ENCODE measurements at places on chromosomes 5 and 9. TPM values are rescaled to one million over a fixed set of nuclear protein-coding genes. Genes with fewer than 3 reads are reported as not detected.

Gene SLC6A7
- 0.35 TPM for total RNA-seq

Gene PCDHA9
- 0.22 TPM for total RNA-seq

Gene DOLPP1
- total RNA-seq, result 37.1 TPM

Gene PCDHGA2
- total RNA-seq, result not detected

Gene PCDHB4
- 0.07 TPM for total RNA-seq

Gene GADD45G
- 2.1 TPM for total RNA-seq

Gene CDH18
- total RNA-seq, result 0.15 TPM

GRCh38 chr5:98638701-98639100 lies 134.8 kb upstream of the RGMB start:
- H3K4me1 ChIP-seq, result no peaks in the 10 kb centered on the region
- no peak overlapping the region for H3K4me3 ChIP-seq
- DNase-seq, result peak; percentile 18
- no peaks in the 10 kb centered on the region for H3K27me3 ChIP-seq

DNA sequence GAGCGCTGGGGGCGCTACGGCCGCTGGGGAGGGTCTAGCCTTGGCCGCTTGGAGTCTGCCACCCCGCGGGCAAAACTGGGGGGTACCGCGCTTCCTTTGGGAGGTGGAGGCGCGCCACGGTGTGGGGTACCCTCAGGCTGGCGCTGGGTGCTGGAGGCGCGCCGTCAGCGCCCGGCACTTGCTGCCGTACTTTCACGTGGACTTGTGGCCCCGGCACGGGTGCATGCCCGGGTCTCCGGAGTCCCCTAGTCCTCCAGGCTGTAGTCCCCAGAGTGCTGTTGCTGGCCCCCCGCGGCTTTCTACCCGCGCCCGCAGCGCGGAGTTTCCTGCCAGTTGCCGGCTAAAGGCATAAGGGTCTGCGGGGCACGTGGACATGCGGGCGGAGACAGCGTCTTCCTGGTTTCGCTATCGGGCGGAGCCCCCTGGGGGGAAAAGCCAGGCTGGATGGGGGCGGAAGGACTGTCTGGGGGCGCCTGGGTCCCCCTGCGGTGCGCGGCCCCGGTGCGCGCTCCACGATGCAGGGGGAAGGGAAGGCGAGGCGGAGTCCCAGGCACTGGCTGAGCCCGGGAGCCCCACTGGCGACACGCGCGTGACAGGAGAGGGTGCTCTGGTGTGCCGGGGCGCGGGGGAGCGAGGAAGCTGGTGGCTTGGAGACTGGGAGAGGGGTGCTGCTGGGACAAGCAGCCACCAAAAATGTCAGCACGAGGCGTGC lies 666 bp downstream of the PPARGC1B start:
- H3K4me3 ChIP-seq, result peak overlapping the region; percentile 82
- no peaks in the 10 kb centered on the region for H3K36me3 ChIP-seq
- peak overlapping the region; percentile 45 for H3K27ac ChIP-seq

DNA sequence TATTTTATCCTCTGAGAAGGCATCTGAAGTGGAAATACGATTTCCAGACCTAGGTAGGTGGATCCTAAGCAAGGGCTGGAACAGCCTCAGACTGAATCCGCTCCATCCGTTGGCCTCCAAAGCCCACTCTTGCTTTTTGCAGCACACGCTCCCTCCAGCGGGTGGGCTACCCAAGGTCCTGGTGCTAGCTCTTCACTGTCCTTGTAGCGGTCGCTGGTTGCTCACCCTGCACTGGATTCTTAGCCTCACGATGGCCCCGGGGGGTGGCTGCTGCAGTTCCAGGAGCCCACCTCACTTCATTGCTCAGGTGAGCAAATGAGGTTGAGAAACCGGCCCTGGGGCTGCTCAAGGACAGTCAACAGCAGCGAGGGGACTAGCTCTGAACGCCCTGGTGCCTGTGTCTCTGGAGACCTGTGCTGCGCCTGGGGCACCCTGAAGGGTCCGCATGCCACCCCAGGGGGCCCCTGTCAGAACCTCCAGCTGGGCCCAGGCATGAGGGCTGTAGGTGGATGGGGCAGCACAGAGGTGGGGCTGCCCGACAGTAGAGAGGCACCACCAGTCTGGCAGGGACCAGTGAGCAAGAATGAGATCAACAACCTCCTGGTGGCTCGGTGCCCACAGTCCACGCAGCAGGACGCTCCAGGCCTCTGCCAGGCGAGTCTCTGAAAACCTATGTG lies 4.3 kb downstream of the MGAT4B start:
- no peaks in the 10 kb centered on the region for H3K27me3 ChIP-seq
- no peak overlapping the region for H3K4me3 ChIP-seq
- peaks cover 31% of the 10 kb centered on the region for H3K4me1 ChIP-seq

DNA sequence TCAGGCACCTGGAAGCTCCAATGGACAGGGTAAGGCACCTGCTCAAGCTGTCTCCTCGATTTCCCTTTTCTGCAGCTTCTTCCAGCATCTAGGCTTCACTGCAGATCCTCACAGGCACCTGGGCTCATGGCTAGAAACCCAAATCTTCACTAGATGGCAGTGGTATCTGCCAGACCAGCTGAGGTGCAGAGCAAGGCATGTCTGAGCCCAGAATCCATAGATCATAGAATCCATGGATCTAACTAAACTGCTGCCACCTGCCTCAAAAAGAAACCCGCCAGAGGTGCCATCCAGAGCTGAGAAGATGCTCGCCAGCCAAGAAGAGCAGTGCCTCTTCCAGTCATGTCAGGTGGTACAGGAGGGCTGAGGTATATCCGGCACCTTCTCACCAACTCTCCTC lies 6.9 kb downstream of the SHC3 start:
- no peak overlapping the region for H3K4me3 ChIP-seq
- no peaks in the 10 kb centered on the region for H3K27me3 ChIP-seq
- H3K27ac ChIP-seq, result no peak overlapping the region
- no peaks in the 10 kb centered on the region for H3K36me3 ChIP-seq
- H3K4me1 ChIP-seq, result no peaks in the 10 kb centered on the region

- no peak overlapping the region for H3K27ac ChIP-seq
- H3K4me1 ChIP-seq, result peaks cover 9% of the 10 kb centered on the region
- peak; percentile 61 for DNase-seq
- H3K36me3 ChIP-seq, result no peaks in the 10 kb centered on the region
- H3K27me3 ChIP-seq, result no peaks in the 10 kb centered on the region
- H3K4me3 ChIP-seq, result no peak overlapping the region
These were observed 39.1 kb upstream of the GZMA start for GRCh38 chr5:55063220-55063863.

GRCh38 chr5:133786420-133786819 lies 174.1 kb upstream of the FSTL4 start:
- H3K4me1 ChIP-seq, result no peaks in the 10 kb centered on the region
- no peak overlapping the region for H3K27ac ChIP-seq
- no peaks in the 10 kb centered on the region for H3K27me3 ChIP-seq
- H3K36me3 ChIP-seq, result no peaks in the 10 kb centered on the region
- no peak for DNase-seq

- H3K27ac ChIP-seq, result no peak overlapping the region
- no peaks in the 10 kb centered on the region for H3K36me3 ChIP-seq
- peaks cover 37% of the 10 kb centered on the region for H3K4me1 ChIP-seq
- DNase-seq, result no peak
- H3K27me3 ChIP-seq, result no peaks in the 10 kb centered on the region
These were observed 251.5 kb upstream of the TNC start for GRCh38 chr9:115369322-115369957.

GRCh38 chr5:540906-541538 lies 16.8 kb upstream of the SLC9A3 start:
- H3K36me3 ChIP-seq, result no peaks in the 10 kb centered on the region
- peaks cover 19% of the 10 kb centered on the region for H3K27me3 ChIP-seq
- no peaks in the 10 kb centered on the region for H3K4me1 ChIP-seq

DNA sequence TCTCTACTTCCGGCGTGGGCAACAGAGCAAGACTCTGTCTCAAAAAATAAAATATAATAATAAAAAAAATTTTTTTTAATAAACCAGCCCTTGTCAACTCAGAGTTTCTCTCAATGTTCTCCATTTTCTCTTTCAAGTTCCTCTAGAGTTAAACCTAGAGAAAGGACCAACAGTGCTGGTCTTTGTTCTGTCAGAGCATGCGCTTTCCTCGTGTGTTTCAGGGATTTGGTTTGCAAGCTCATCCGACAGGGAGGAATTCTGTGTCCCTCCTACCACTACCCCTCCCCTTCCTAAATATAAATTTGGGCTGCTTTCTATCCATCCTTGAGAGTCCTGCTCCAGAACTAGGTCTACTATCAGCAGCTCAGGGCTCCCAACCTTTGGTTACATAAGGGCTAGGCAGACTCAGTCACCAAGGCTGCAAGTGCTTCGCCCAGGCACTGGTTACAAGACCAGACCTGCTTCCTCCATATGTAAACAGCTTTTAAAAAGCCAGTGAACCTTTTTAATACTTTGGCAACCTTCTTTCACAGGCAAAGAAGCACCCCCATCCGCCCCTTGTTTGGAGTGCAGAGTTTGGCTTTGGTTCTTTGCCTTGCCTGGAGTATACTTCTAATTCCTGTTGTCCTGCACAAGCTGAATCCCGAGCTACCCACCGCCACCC lies 13.5 kb downstream of the SETX start:
- no peak overlapping the region for H3K4me3 ChIP-seq
- H3K27me3 ChIP-seq, result no peaks in the 10 kb centered on the region
- H3K27ac ChIP-seq, result no peak overlapping the region
- H3K36me3 ChIP-seq, result peaks cover 26% of the 10 kb centered on the region
- H3K4me1 ChIP-seq, result no peaks in the 10 kb centered on the region

GRCh38 chr5:10507575-10508096 lies 56.2 kb upstream of the ANKRD33B start:
- DNase-seq, result peak; percentile 78
- no peaks in the 10 kb centered on the region for H3K27me3 ChIP-seq
- no peaks in the 10 kb centered on the region for H3K36me3 ChIP-seq
- peaks cover 7% of the 10 kb centered on the region for H3K4me1 ChIP-seq
- H3K4me3 ChIP-seq, result no peak overlapping the region

DNA sequence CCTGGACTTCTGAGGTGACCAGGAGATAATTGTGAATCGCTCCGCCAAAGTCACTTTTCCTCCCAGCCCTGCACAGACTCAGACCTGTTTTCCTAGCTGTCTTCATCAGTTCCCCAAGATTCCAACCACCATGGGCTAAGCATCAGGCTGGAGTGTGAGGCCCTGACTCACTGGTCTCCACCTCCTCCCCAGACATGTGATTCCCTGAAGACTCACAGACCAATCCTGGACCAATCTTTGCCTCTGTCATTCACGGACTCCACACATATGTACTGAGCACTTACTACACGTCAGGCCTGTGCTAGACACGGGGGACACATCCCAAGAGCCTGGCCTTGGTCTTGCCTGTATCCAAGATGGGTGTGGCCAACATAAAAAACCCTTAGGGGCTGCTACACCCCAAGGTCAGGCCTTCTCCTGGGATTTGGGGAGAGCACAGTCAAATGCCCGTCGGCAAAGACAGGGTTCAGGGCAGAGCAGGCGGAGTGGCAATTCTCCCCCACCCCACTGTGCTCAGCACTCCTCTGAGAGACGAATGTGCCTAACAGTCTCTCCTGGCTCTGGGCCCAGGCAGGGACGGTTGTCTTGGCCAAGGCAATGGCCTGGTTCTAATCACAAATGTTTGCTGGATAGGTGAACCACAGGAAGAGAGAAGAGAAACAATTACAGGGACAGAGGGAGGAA lies 11.9 kb downstream of the EEIG1 start:
- H3K4me3 ChIP-seq, result no peak overlapping the region
- H3K4me1 ChIP-seq, result peaks cover 55% of the 10 kb centered on the region
- peak; percentile 36 for DNase-seq
- H3K36me3 ChIP-seq, result no peaks in the 10 kb centered on the region

- DNase-seq, result peak; percentile 12
- H3K36me3 ChIP-seq, result peaks cover 13% of the 10 kb centered on the region
- no peaks in the 10 kb centered on the region for H3K27me3 ChIP-seq
- no peak overlapping the region for H3K4me3 ChIP-seq
- H3K4me1 ChIP-seq, result peaks cover 9% of the 10 kb centered on the region
These were observed 17.2 kb downstream of the SMAD5 start for GRCh38 chr5:136149891-136150290.

DNA sequence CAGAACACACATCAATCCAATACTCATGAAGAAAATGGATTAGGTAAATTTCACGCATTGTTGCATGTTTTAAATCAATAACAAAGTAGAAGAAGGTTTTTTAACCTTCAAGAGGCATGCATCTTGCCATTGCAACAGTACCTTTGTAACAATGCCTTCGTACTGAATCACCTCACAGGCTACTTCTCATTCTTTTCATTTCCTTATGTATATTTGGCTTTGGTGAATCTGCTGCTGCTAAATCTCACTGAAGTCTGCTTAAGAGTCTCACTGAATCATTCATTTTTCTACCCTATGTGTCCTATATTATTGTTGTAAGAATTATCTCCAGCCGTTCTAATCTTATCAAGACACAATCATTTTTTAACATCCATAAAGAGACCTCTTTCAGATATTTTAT lies 152.5 kb downstream of the CDH10 start:
- H3K27me3 ChIP-seq, result no peaks in the 10 kb centered on the region
- no peak overlapping the region for H3K27ac ChIP-seq
- 0 out of 2 replicates have a peak, but pooled peaks cover 3% of the 10 kb centered on the region for H3K4me1 ChIP-seq
- no peak overlapping the region for H3K4me3 ChIP-seq
- no peaks in the 10 kb centered on the region for H3K36me3 ChIP-seq
